ENCODE measurements at places on chromosomes 12 and 14. TPM values are rescaled to one million over a fixed set of nuclear protein-coding genes. Genes with fewer than 3 reads are reported as not detected.

PLCZ1 gene
- not detected for total RNA-seq

P2RX7 gene
- total RNA-seq = 0.16 TPM

CFAP251 gene
- 81.1 TPM for total RNA-seq

DCN gene
- 21.4 TPM for total RNA-seq

All from hair follicular keratinocyte (primary cell).